Stimulated activated CD4-positive, alpha-beta T cell treated with anti-CD3 and anti-CD28 coated beads, Interleukin-12 subunit alpha, Interleukin-12 subunit beta, amount 100 ng/mL, for 48 hours (primary cell): ENCODE measurements at places on chromosomes 6 and 20.

DNA sequence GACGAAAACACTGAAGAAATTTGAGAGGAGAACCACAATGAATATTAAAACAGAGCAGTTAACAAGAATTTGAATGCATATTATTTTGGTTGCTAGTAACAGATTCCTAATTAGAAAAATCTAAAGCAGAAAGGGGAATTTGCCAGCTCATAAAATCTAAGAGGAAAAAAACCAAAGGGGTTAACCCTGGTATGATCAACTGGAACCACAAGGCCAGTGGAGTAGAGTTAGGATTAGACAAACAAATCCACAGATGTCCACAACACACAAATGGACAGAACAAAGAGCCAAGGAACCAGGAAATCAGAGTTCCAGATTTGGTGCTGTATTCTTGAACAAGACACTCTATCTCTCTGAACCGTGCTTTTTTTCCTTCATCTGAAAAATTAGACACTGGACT is 195.0 kb downstream of the TASP1 start:
- no peak for DNase-seq

GRCh38 chr6:107491760-107492660 is 2.1 kb downstream of the SOBP start:
- DNase-seq, result no peak

- DNase-seq, result no peak
Observed at GRCh38 chr20:19779634-19780033, 21.6 kb downstream of the RIN2 start.

DNA sequence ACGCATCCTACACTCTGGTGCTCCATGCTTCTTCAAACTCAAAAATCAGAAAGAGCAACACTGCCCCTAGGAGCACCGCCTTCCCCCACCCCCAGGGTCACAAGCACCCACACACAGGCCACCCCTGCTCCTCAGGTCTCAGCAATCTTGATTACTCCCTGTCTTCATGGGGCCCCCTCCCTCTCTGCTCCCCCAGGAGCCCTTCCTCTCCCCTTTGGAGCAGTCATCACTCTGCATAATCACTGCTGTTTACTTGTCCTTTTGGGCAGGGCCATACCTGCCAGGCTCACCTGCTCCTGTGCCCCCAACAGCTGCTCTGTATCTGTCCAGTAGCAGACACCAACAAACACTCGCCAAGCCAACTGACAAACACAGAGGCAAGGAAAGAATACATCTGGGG is 7.6 kb upstream of the SYNDIG1 start:
- no peak for DNase-seq

GRCh38 chr6:100103194-100103593 is 109.2 kb upstream of the MCHR2 start:
- no peak for DNase-seq

DNA sequence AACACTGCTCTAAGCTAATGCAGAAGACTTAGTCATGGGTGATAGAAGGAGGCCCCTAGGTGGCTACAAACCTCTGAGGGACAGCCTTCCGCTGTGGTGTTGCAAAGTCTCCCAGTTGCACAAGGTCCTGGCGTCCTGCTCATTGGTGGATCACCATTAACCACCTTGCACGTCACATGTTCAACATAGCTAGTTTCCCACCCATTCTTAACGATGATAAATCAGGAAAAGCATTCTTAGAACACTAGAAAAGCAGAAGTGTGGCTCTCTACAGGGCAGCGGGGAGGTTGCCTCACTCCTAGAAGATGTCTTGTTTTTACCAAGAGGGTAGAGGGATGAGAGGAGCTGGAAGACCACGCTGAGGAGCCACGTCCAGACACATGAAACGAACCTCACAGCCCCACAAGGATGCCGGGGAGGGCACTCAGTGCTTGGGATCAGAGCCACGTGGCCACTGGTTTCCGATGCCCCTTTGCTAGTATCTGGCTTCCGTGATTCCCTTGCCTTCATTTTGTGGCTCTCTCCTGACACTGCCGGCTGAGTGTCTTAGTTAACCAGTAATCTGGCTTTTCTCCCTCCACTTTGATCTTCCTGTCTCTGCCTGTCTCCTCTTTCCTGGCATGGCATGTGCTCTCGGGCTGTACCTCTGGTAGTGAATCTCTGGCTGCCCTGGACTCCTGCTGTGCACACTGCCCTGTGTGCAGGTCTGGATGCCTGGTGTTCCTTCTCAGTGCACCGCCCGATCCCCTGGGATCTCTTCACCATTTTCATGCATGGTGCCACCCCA is 91.4 kb upstream of the NEDD9 start:
- no peak for DNase-seq

GRCh38 chr6:127459231-127459641 is at the start of gene KIAA0408:
Gene KIAA0408 (minus strand): TSS chr6:127459389. CDS start chr6:127453981, 5,408 bp downstream.
- DNase-seq, result no peak
